ENCODE measurements at places on chromosomes 1 and 21.

DNA sequence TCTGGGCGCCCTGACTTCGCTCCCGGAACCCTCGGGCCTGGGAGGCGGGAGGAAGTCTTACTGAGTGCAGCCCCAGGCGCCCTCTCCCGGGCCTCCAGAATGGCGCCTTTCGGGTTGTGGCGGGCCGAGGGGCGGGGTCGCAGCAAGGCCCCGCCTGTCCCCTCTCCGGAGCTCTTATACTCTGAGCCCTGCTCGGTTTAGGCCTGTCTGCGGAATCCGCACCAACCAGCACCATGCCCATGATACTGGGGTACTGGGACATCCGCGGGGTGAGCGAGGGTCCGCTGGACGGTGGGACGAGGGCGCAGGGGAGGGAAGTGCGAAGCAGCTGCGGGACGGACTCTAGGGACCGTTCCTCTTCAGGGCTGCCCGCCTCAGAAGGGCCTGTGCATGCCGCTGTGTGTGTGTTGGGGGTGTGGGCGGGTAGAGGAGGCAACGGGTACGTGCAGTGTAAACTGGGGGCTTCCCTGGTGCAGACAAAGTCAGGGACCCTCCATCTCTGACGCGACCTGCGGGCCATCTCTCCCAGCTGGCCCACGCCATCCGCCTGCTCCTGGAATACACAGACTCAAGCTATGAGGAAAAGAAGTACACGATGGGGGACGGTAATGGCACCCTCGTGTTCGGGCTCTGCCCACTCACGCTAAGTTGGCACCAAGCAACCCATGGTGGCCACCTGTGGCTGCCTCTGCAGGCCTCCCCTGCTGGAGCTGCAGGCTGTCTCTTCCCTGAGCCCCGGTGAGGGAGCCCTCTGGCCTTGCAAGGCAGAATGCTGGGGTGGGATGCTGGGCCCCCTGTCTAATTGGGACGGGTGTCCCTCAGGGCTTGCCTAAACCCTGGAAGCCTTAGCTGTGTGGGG lies at the start of gene GSTM1:
Gene GSTM1, plus strand, starts transcription at position 177 of the 859 bp plus-strand sequence. Its CDS starts 57 bp downstream, at position 234.
- DNase-seq = peak; percentile 88

DNA sequence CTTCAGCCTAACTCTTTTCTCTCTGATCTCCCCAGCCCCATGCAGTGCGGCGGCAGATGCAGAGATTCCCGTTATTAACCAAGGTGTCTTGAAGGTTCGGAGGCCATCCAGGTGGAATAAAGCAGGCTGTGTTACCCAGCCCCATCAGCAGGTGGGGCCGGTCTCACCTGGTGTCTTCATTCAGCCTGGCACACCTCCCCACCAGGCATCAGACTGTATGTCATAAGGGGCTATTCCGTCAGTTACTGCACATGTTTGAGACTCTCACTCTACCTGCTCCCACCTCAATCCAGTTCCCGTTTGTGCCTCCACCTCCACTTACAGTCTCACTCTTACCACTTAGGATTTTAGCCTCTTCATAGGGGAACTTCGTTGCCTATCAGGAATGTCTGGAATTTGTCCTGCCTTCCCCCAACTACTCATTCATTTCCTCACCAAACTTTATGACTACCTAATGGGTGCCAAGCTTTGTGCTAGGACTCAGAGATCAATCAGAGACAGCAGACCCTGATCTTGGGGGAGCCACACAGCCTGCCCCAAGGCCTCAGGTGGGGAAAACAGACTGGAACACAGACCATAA lies 170.2 kb downstream of the PLPP3 start:
- DNase-seq = no peak

DNA sequence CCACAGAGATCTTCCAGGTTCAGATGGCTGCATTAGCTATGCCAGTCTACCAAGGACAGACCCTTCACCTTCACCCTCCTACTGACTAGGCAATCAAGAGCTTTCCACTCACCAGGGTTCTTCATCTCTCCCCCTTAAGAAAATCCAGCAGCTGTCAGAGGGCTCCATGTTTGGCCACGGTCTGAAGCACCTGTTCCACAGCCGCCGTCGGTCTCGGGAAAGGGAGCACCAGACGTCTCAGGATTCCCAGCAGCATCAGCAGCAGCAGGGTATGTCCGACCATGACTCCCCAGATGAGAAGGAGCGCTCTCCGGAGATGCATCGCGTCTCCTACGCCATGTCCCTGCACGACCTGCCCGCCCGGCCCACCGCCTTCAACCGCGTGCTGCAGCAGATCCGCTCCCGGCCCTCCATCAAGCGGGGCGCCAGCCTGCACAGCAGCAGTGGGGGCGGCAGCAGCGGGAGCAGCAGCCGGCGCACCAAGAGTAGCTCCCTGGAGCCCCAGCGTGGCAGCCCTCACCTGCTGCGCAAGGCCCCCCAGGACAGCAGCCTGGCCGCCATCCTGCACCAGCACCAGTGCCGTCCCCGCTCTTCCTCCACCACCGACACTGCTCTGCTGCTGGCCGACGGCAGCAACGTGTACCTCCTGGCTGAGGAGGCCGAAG lies 13.8 kb downstream of the TMCC2 start:
- no peak for DNase-seq

DNA sequence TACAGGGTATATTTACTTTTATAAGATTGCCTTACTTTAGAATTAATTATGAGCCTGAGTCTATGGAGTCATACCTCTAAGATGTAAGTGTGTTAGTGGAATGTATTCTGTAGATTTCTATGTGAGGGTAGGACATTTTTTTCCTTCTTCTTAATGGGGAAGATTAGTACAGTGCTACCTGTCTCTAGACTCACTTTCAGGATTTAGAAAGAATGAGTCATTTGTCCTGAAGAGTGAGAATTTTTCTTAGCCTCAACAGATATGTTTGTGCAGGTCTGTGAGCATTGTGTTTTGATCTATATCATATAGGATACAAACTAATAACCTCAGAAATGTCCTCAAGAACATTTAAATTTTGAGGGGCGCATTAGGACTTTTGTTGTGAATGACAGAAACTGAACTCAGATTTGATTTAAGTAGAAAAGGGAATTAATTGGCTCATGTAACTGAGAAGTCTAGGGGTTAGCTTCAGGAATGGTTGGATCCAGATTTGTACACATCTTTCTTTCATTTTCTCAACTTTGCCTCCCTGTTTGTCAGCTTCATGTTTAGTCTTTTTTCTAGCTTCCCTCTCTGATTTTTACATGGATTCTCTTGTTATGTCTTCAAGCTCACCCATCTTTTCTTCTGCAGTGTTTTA lies 45.3 kb downstream of the TTC3 start:
- no peak for DNase-seq

GRCh38 chr1:226320930-226321329 lies 12.0 kb upstream of the LIN9 start:
- DNase-seq = no peak

DNA sequence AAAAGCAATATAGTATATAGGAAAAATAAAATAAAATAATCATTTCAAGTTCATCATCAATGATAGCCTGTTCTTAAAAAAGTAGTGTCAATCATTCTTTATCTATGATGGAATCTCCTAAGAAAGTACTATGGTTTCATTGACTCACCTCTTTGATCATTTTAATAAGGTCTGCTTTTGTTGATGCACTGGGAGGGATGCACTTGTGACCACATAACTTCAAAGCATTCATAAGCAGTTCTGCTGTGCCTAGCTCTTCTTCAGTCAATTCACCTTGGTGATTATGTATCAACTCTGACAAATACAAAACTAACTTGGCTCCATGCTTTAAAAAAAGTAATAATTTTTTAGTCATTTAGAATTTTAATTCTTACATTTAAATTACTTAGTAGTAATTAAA lies 84.8 kb upstream of the GNG4 start:
- no peak for DNase-seq

GRCh38 chr1:111948209-111949171 lies 41.0 kb downstream of the KCND3 start:
- no peak for DNase-seq

DNA sequence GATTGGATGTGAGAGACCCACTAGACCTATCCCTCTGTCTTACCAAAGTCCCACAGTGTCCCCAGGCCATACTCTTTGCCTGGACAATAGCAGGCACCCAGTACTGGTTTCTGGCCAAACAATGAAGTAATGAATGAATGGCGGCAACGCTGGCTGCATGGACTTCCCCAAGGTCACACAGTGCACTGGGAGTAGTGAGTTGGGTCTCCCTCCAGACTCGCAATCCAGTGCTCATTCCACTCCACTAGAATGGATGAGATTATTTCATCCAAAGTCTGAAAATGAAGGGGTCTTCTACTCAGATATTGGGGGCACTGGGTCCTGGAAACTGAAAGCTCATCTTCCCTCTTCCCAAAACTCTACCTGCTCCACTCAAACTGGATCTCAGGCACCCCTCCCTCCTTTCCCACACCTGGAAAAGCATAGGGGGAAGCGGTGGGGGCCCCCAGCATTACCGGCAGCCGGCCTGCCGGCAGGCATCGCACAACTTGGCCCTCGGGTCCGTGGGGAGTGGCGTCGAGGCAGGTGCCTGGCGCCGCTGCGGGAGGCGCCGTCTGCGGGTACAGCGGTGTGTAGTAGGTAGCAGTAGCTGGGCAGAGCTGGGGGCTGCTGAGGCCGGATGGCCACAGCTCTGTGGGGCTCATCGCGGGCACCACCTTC lies 816 bp downstream of the E2F2 start:
- DNase-seq = no peak

DNA sequence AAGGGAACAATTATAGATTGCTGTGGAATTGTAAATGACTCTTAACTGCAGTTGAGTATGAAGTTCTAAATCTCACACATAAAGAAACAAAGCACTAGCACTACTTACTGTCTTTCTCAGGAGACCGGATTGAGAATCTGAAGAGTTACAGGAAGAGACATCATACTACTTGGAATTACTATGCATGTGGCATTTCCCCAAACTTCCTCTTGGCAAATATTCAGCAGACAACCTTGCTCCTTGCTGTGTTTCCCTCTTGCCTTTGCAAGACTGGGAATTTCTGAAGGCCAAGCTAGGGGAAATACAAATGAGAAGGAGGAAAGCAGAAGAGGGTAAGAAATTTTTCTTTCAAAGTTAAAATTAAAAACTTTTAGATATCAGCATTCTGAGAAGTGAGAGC lies 173.6 kb upstream of the KCTD3 start:
- DNase-seq = no peak

DNA sequence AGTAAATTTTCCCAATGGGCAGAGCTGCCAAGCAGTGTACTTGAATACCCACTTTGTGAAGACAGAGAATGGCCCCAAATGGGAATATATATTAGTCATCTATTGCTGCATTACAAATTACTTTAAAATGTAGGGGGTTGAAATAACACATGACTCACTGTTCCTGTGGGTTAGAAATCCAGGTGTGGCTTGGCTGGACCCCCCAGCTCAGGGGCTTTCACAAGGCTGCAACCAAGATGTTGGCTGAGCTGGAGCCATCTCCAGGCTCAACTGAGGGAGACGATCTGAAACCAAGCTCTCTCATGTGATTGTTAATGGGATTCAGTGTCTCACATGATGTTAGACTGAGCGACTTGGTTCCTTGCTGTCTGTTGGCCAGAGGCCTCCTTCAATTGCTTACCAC lies 33.4 kb upstream of the ARHGAP29 start:
- no peak for DNase-seq

- no peak for DNase-seq
Measured at GRCh38 chr1:242205622-242206489, 207.0 kb upstream of the MAP1LC3C start.

- no peak for DNase-seq
Measured at GRCh38 chr21:26883768-26884167, 38.6 kb upstream of the ADAMTS1 start.

GRCh38 chr1:67759692-67760029 lies 73.6 kb downstream of the GNG12 start:
- DNase-seq = no peak

DNA sequence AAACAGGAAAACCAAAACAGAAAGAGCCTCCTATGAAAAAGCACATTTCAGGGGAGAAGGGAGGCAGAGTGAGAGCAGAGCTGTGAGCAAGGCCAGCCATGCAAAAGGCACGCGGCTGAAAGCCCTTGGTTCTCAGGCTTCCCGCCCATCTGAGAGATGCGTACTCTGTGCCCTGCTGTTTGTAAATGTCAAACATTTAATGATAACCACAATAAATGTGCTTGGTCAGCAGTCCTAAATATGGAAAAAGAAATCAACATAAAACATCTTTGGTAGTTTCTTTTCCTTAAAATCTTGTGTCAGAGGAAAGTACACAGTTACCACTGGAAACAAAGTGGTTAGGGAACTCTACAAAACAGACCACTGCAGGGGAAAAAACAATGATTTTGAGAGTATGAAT lies 283.1 kb downstream of the DSCAM start:
- no peak for DNase-seq

DNA sequence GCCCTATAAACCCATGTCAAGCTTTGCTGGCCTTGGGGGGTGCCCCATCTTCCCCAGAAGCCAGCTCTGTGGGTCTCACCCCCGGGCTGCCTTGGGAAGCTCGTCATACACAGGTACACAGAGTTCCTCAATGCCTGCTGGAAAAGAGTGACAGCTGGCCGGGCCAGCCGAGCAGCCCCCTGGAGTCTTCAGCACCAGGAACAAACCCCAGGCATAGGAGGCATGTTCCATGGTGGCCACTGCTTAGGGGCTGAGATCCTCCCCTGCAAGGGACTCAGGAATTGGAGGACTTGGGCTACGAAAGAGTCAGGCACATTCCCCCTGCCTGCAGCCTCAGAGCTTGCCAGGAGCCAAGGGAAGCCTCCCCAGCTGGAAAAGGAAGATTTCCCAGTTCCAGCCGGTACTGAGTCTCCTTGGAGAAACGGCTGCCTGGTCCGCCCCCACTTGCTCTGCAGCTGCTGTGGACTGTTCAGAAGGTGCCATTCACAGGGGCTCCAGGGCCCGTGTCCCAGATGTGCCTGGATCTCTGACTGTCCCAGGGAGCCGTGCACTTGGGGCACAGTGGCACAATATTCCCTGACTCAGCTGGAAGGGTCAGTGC lies 89.5 kb downstream of the STUM start:
- DNase-seq = no peak

GRCh38 chr1:222709700-222710153 lies 2.6 kb downstream of the AIDA start:
- DNase-seq = no peak

DNA sequence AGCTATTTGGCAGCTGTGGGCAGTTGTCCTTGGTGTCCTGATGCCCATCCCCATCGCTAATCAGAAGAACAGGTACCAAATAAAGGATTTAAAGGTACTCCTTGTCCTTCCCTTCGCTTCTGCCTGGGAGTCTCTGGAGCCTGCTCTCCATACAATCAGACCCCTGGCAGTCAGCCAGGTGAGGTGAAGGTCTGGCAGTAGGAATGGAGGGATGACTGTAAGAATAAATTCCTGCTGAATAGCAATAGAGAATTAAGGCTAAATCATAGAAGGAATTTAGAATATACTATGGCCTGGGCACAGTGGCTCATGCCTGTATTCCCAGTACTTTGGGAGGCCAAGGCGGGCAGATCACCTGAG lies 9.2 kb downstream of the THBS3 start:
- DNase-seq = no peak

- DNase-seq = no peak
Measured at GRCh38 chr1:223759273-223759672, 46.9 kb downstream of the CAPN2 start.

GRCh38 chr1:54081306-54082270 lies 28.2 kb downstream of the TCEANC2 start:
- DNase-seq = peak; percentile 48
